ENCODE measurements at places on chromosomes 6 and 20. TPM values are rescaled to one million over a fixed set of nuclear protein-coding genes. Genes with fewer than 3 reads are reported as not detected.
A peak's percentile ranks its signal among the peaks of the same experiment; 100 is the strongest.

CLPSL1 gene
- total RNA-seq, result not detected

BPI gene
- not detected for total RNA-seq

MCHR2 gene
- total RNA-seq, result not detected

GRCh38 chr6:139330306-139330705, 38.5 kb upstream of the TXLNB start:
- H3K27ac ChIP-seq, result no peak overlapping the region
- H3K4me1 ChIP-seq, result peaks cover 8% of the 10 kb centered on the region
- no peaks in the 10 kb centered on the region for H3K27me3 ChIP-seq
- no peak for DNase-seq
- no peak overlapping the region for H3K4me3 ChIP-seq
- H3K36me3 ChIP-seq, result no peaks in the 10 kb centered on the region

- no peak overlapping the region for H3K4me3 ChIP-seq
- H3K27ac ChIP-seq, result no peak overlapping the region
- H3K4me1 ChIP-seq, result no peaks in the 10 kb centered on the region
- H3K27me3 ChIP-seq, result no peaks in the 10 kb centered on the region
- DNase-seq, result no peak
- H3K36me3 ChIP-seq, result no peaks in the 10 kb centered on the region
Measured at GRCh38 chr6:29516108-29516507, 28.4 kb upstream of the MAS1L start.

- H3K4me1 ChIP-seq, result peaks cover 12% of the 10 kb centered on the region
- no peaks in the 10 kb centered on the region for H3K27me3 ChIP-seq
- H3K27ac ChIP-seq, result peak overlapping the region; percentile 27
Measured at GRCh38 chr6:37308069-37308815, 45.5 kb upstream of the RNF8 start.

- no peaks in the 10 kb centered on the region for H3K4me1 ChIP-seq
- H3K4me3 ChIP-seq, result no peak overlapping the region
- no peak overlapping the region for H3K27ac ChIP-seq
- DNase-seq, result no peak
- H3K27me3 ChIP-seq, result no peaks in the 10 kb centered on the region
Measured at GRCh38 chr6:149050160-149050559, 267.4 kb upstream of the TAB2 start.

GRCh38 chr6:106124437-106125430, 38.6 kb downstream of the PRDM1 start:
- H3K27me3 ChIP-seq, result no peaks in the 10 kb centered on the region
- no peaks in the 10 kb centered on the region for H3K36me3 ChIP-seq
- H3K4me1 ChIP-seq, result no peaks in the 10 kb centered on the region
- no peak overlapping the region for H3K4me3 ChIP-seq
- no peak overlapping the region for H3K27ac ChIP-seq
- DNase-seq, result no peak

DNA sequence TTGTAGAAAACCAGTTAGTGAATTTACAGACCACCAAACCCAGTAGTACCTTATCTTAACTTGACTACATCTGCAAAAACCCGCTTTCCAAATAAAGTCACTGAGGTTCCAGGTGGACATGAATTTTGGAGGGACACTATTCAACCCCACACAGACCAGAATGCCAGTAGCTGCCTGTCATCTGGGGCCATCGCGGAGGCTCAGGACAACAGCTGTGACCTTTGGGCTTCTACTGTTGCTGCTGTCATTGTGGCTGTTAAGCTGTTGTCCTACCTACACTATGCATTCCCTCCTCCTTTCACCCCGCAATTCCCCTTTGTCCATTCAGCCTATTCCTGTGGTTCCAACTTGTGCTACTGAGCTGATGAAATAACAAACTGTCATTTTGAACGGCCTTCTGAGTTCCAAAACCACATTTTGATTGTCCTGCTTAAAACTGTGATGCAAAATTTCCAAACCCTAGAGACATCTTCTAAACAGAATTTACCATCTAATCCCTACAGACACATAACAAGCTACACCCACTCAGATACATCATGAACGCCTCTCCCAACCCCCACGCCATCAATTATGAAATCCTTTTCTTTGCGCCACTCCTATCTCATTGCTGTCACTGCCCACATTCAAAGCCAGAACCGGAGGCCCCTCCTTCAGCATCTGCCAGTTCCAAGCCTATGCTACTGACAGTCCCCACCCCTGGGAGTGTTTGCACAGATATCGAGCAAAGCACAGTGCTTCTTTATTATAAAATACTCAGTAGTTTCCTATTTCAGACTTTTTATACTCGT, 125.0 kb downstream of the C6orf118 start:
- DNase-seq, result no peak
- no peaks in the 10 kb centered on the region for H3K36me3 ChIP-seq
- H3K27ac ChIP-seq, result no peak overlapping the region
- no peaks in the 10 kb centered on the region for H3K4me1 ChIP-seq
- H3K4me3 ChIP-seq, result no peak overlapping the region
- H3K27me3 ChIP-seq, result no peaks in the 10 kb centered on the region

- peak overlapping the region; percentile 99 for H3K4me3 ChIP-seq
- peaks cover 50% of the 10 kb centered on the region for H3K4me1 ChIP-seq
- H3K36me3 ChIP-seq, result peaks cover 9% of the 10 kb centered on the region
- peak overlapping the region; percentile 92 for H3K27ac ChIP-seq
- H3K27me3 ChIP-seq, result no peaks in the 10 kb centered on the region
- DNase-seq, result peak; percentile 13
Measured at GRCh38 chr20:62935968-62936585, 1.9 kb upstream of the GID8 start.

MUC22 gene
- total RNA-seq, result not detected

DNA sequence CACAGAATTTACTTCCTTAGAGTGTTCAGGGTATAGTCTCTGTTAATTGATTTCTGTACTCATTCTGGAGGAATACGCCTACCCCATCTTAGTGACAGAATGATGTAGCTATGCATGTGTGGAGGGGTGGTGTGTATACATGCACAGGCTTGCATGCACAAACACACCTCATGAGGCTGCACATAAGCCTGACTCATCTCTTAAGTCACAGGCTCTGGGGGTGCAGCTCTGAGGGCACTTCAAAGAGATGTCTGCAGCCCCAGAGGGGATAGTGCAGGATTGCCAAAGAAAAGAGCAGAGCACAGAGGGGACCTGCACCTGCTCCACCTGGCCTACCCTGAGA, 24.6 kb downstream of the TBX18 start:
- no peaks in the 10 kb centered on the region for H3K27me3 ChIP-seq
- H3K4me1 ChIP-seq, result no peaks in the 10 kb centered on the region
- H3K36me3 ChIP-seq, result no peaks in the 10 kb centered on the region
- DNase-seq, result no peak

- no peaks in the 10 kb centered on the region for H3K27me3 ChIP-seq
- H3K36me3 ChIP-seq, result no peaks in the 10 kb centered on the region
- H3K4me1 ChIP-seq, result peaks cover 11% of the 10 kb centered on the region
- no peak for DNase-seq
- no peak overlapping the region for H3K27ac ChIP-seq
Measured at GRCh38 chr6:6920987-6921313, 186.8 kb upstream of the RREB1 start.

Data from upper lobe of left lung (tissue), 6 donors.